ENCODE measurements at places on chromosomes 11 and 22.

DNA sequence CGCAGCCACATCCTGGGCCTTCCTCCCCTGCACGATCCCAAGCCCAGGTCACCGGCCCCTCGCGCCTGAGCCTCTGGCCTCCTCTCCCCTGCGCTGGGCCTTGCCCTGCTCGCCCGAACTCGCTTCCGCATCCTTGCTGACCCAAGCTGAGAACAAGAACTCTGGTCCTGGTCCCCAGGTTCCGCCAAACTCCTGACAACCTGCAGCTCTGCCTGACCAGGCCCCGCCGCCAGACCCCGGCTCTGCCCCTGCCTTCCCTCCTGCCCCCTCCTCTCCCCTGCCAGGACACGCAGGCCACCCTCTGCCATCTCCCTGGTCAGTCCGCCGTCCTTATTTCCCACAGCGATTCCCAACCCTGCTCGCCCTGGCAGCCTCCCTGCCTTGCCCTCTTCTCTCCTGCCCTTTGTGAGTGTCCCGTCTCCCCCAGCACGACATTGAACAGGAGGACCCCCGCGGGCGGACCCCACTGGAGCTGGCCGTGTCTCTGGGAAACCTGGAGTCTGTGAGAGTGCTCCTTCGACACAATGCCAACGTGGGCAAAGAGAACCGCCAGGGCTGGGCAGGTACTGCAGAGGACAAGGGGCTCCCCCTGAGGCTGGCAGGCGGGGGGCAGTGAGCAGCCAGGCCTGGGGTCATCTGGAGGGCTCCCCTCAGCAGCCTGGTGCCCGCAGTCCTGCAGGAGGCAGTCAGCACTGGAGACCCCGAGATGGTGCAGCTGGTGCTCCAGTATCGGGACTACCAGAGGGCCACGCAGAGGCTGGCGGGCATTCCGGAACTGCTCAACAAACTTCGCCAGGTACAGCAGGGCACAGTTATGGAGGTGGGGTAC lies 762 bp downstream of the ANKRD13D start:
- no peak for DNase-seq

- DNase-seq = no peak
Measured at GRCh38 chr11:26997378-26997777, 3.5 kb downstream of the FIBIN start.

GRCh38 chr11:26578998-26579661 lies 7.1 kb upstream of the MUC15 start:
- no peak for DNase-seq

- no peak for DNase-seq
Measured at GRCh38 chr22:37659066-37659896, 758 bp downstream of the PDXP start.

DNA sequence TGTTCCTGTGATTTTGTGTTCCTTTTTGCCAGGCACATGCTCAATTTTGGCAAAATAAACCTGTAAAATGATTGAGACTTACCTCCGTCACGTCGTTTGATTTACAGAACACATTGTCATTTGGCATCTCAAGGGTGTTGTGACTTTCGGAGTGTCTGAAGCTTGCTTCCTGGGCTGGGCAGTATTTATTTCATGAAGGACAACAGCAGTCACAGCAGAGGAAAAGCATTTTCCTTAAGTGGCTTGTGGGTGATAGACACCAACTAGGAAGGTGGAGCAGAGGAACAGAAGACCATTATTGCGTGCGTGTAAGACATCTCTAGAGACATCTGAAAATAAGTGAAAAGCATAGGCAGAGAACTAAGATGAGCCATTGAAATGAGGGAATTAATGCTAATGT lies 80.2 kb downstream of the SLC36A4 start:
- no peak for DNase-seq

GRCh38 chr11:89667001-89667400 lies 43.1 kb upstream of the TRIM77 start:
- no peak for DNase-seq

DNA sequence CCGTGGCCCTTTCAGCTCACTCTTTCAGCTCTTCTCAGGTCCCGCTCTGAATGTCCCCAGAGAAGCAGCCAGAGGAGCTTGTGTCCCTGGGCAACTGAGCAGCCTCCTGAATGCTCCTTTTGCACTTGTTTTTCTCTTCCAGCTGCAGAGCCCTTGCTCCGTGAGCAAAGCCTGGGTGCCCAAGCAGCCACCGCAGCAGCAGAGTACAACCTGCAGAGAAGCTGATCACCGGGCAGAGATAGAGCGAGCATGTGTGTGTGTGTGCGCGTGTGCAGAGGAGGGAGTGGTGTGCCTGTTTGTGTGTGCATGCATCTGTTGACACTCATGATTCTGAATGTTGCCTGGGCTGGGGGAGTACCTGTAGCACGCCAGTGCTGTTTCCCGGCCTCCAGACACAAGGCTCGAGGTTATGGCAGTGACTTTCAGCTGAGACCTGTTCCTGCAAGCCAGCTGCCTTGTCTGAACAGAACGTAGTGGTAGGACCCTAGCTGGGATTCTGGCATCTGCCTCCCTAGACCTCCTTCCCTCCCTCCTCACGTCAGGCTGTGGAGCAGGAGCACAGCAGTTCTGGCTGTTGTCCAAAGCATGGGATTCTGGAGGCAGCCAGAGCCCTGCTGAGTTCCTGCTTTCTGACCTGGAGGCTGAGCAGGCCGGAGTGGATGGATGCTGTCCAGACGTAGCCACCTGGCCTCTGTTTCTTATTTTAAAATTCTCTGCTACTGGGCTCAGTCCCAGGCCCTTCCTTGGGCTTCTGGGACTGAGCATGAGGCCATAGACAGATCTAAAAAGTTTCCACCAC lies 4.5 kb upstream of the MAPK8IP1 start:
- DNase-seq = no peak

DNA sequence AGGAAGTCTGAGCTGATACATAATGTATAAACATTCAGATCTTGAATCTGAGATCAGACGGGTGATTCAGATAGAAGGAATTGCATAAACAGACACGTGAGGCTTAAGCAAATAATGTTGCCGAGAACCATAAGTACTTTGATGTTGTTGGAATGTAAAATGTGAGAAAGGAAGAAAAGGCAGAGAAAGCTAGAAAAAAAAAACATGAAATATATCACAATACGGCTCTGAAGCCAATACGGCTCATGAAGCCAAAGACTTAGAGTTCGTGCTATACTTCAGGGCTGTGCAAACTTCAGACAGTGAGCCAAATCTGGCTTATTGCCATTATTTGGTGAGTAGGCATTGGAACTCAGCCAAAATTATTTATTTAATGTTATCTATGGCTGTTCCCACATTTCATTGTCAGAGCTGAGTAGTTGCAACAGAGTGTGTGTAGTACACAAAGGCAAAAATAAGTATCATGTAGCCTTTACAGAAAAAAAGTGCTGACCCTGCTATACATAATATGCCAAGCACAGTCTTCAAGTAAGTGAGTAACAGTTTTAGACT lies 673.3 kb downstream of the CNTN5 start:
- peak; percentile 74 for DNase-seq

GRCh38 chr11:34337016-34337415 lies 20.8 kb downstream of the ABTB2 start:
- DNase-seq = no peak

GRCh38 chr11:75387736-75388294 lies 11.5 kb upstream of the RPS3 start:
- DNase-seq = peak; percentile 86

GRCh38 chr11:71999798-72000197 lies 1.1 kb downstream of the IL18BP start:
- no peak for DNase-seq

DNA sequence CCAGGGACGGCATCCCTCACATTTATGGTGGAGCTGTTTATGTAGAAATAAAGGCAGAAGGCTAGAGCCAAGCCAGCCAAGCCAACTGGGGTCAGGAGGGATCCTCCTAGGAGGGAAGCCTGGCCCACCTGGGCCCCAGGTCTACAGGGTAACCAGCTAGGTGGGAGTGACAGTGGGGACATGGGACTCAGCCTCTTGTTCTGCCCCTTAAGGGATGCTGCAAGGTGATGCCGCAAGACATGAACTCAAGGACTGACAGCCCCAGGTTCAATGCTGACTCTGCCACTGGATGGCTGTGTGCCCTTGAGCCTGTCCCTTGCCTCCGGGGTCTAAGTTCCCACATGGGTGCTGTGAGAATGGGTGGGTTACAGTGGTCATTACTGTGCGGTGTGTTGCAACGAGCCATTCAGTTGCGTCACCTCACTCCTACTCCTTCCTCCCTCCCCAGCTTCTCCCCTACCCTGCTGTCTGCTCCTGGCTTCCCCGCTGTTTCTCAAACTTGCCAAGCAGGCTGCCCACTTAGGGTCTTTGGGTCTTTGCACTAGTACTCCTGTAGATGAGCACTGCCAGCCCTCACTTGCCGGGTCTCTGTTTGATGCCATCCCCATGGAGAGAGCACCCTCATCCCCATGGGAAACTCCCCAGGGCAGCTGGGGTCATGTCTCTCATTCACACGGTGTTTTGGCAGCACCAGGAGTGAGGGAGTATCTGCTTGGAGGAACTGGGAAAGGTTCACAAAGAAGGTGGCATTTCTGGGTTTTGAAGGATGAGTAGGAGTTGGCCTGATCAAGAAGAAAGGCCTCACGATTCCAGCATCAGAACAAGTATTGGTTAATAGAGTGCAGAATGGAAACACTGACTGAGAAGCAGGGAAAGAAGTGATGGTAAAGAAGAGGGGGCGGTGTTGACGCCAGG lies 43.0 kb upstream of the RTL6 start:
- DNase-seq = no peak

DNA sequence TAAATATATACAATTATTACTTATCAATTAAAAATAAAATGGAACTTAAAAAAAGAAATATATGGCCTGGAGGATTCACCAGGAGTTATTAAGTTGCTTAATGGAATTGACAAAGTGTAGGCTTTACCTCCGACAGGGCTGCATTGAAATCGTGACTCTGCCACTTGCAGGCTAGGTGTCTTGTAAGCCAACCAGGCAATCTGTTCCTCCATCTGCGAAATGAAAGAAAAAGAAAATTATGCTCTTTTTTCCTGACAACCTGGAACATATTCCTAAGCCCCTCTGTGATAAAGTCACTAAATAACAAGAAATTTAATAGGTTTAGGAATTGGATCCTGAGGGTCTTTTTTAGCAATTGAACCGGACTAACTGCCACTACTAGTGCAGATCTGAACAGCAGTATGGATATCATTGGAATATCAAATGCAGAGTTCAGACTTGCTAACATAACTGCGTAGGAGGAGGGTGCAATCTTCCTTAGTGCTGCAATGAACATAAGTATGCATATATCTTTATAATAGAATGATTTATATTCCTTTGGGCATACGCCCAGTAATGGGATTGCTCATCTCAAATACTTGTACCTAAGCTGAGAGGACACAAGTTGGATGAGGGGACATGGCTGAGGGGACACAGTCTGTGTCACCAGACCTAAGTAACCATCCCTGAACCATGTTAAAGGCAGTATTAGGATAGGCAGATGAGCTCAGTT lies 42.5 kb upstream of the CEP126 start:
- DNase-seq = no peak

DNA sequence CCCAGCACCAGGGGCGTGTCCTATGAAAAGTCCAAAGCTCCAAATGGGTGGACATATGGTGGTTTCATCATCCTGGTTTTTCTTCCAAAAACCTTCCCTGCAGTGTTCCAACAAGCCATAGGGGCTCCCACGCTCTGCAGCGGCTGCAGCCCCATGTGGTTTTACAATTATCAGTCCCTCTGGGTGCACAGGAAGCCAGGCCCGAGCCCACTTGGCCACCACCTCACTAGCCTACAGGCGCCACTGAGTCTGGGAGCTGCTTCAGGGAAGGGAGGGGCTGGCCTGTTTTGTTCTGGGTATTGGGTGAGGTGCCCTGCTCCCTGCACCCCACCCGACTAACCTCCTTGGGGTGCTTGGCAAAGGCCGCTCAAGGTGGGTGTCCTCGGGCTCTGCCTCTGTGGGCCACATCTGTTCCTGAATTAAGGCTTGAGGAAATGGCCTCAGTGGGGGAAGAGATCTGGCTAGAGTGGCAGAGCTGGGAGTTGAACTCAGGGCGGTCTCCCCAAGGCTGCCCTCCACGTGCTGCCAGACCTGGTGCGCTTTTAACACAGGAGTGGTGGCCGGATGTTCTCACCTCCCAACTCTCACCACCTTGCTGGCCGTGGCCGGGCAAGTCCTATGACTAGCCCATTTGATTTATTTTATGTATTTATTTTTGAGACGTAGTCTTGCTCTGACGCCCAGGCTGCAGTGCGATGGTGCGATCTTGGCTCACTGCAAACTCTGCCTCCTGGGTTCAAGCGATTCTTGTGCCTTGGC lies 5.3 kb upstream of the CDC42BPG start:
- no peak for DNase-seq

DNA sequence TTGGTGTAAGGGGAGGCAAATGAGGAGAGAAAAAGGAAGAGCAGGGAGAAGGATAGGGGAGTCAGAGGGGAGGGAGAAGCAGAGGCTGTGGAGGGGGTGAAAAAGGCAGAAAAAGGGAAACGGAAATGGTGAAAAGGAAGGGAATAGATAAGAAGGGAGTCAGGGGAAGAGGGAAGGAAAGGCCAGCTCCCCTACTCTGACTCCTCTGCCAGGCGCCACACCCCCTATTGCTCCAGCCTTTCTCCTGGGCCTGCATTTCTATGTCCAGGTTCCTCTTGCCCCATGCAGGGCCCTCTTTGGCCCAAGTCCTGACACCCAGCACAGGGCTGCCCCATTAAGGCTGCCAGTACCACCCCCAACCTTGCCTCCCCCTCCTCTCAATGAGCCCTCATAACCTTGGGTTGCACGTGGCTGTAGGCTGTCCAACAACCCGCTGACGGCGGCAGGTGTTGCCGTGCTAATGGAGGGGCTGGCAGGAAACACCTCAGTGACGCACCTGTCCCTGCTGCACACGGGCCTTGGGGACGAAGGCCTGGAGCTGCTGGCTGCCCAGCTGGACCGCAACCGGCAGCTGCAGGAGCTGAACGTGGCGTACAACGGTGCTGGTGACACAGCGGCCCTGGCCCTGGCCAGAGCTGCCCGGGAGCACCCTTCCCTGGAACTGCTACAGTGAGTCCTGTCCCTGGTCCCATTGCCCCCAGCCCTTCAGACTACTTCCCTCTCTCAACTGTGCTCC lies 3.4 kb upstream of the NHERF4 start:
- DNase-seq = no peak

DNA sequence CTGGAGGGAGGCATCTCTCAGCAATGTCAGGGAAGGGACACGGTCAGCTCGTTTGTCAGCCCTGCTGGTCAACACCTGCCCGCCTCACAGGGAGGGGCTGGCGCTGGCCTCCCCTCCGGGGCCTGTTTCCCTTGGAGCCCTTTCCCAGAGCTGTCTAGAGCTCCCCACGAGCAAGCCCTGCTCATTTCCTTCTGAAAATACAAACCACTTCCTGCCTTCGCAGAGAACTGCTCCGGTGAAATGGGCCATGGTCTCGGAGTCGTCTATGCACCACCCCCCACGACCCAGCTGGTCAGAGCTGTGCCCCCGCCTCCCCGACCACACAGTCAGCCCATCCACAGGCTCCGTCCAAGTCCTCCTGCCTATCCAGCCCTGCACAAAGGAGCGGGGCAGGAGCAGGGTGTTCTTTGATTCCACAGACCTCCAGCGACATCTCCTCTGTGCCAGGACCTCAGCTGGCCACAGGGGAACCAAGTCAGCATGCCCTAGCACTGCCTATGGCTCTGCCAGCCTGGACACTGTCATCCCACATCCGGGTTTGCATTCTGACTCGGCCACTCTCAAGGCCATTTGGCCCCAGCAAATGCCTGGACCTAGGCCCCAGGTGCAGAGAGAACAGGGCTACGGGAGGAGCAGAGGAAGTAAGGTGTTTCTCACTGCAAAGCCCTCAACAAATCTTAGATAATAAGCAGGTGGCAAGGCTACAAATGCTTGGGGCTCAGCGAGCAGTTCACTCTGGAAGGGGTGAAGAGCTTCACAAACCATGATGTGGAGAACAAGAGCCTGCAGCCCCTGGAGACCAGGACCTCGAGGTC lies 82.1 kb upstream of the WNT11 start:
- DNase-seq = no peak

Data from NCI-H226 (cell line).